ENCODE measurements at places on chromosomes 2 and 18.

DNA sequence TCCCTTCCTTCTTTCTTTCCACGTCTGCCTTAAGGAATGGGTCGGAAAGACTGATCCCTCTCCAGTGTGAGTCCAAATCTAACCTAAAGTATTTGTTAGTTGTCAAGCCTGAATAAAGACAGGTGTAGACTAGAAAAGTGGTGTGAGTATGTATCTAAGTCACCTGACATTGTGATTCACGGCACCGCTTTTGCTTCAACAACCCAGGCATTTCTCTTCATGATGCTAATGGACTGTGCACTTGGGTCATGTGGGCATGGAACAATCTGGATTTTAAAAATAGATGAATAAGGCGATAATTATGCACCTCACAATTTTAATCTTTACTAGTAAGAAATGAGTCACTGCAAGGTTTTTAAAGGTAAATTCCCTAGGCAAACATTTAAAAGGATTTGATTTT lies 107.5 kb downstream of the LIPG start:
- DNase-seq, result no peak

DNA sequence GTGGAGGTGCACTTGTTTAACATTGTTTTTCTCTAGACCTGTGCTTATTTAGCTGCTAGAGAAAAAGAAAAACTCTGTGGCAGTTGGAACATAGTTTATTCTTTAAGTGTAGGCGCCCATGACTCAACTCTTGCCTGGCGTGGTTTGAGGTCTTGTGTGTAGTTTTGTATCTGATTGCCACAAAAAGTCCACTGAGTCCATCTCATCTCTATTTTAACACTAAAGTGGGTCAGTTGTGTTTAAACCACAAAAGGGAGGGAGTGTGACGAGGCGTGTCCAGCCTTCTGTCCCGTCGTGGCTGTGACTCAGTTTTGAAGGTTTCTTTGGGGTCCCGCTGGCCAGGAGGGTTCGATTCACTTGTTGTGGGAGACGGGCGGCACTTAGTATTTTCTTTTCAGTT lies 15.3 kb upstream of the UGT1A9 start:
- no peak for DNase-seq

GRCh38 chr2:196449083-196449482 lies 190.4 kb upstream of the CCDC150 start:
- no peak for DNase-seq

GRCh38 chr2:180761224-180761623 lies 219.2 kb upstream of the UBE2E3 start:
- no peak for DNase-seq

- no peak for DNase-seq
Observed at GRCh38 chr2:26840937-26841610, 6.9 kb upstream of the DPYSL5 start.

DNA sequence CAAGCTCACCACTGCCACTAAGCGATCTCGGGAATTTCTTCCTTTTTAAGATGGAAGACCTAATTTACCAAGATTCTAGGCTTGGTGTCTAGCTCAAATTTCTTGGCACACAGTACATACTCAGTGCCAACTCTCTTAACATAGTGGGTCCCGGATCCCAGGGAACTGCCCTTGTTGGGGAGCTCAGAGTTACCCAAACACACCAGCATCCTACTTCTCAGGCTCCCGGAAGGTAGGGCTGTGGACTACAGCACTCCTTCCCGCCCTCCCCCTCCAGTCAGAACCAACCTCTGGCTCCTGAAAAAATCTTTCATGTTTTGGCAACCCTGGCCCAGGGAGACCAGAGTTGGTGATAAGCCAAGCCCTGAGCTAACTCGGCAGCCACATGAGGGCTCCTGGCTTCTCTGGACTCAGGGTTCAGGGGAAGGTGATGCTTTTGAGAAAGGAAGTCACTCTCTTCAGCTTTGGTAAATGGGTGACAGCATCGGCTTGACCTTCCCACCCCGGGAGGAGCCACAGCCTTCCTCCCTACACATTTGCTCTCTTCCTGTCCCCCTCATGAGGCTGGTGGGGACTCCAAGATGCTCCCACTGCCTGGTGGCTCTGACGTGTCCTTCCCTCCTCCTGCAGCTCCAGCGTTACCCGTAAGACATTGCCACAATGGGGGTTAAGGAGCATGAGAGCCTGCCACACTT lies 8.8 kb downstream of the ODC1 start:
- DNase-seq, result no peak
